OCI-LY7 (cell line): ENCODE measurements at places on chromosomes 3 and 15.

- DNase-seq, result no peak
Measured at GRCh38 chr3:21174461-21174860, 576.5 kb downstream of the ZNF385D start.

DNA sequence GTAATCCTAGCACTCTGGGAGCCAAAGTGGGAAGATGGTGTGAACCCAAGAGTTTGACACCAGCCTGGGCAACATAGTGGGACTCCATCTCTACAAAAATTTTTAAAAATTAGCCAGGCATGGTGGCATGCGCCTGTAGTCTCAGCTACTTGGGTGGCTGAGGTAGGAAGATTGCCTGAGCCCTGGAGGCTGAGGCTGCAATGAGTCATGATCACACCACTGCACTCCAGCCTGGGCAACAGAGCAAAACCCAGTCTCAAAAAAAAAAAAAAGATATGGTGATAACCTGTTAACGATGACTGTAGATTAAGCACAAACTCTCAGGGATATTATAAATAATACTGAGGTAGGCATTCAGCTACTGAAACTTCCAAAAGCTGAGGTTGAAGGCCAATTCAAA lies 107.5 kb downstream of the SLC49A4 start:
- DNase-seq, result no peak

DNA sequence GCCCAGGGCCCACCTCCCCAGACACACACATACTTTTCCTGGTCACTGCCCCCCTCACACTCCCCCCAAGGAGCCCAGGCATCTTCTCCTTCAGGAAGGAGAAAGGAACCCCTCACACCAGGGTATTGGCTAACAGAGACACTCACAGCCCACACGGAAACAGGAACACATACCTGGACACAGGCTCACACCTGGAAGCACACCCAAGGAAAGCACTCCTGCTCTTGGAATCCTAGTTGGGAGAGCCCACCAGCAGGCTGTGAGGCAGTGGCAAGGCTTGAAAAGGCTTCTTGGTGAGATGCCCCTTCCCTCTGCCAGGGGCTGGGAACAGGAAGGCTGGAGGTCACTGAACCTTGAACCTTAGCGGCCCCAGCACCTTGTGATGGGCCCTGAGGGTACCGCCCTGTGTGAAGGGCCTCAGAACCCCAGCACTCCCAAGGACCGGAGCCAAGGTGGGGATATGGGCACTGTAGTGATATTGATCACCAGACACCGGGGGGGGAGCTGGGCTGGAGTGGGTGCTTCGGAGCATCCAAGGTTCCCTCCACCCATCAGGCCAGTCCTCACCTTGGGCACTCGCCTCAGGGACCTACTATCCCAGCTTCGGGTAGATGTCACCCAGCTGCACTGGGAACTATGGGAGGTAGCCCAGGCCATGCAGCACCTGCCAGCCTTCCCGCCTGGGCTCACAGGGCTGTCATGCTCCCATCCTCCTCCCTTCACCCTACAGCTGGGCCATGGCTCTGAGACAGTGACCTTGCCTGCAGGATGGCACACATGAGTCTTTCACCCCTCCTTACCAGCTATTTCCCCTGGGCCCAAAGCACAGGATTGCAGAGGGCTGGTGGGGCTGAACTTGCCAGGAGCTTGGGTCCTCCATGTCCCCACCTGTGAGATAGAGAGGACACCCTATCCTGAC lies 16.4 kb downstream of the MYL3 start:
- no peak for DNase-seq

- DNase-seq, result no peak
Measured at GRCh38 chr3:116821371-116821770, 111.8 kb downstream of the TUSC7 start.

- no peak for DNase-seq
Measured at GRCh38 chr3:181292984-181293383, 303.4 kb upstream of the DNAJC19 start.

- DNase-seq, result peak; percentile 38
Measured at GRCh38 chr3:47664519-47664918, 85.9 kb upstream of the CSPG5 start.

DNA sequence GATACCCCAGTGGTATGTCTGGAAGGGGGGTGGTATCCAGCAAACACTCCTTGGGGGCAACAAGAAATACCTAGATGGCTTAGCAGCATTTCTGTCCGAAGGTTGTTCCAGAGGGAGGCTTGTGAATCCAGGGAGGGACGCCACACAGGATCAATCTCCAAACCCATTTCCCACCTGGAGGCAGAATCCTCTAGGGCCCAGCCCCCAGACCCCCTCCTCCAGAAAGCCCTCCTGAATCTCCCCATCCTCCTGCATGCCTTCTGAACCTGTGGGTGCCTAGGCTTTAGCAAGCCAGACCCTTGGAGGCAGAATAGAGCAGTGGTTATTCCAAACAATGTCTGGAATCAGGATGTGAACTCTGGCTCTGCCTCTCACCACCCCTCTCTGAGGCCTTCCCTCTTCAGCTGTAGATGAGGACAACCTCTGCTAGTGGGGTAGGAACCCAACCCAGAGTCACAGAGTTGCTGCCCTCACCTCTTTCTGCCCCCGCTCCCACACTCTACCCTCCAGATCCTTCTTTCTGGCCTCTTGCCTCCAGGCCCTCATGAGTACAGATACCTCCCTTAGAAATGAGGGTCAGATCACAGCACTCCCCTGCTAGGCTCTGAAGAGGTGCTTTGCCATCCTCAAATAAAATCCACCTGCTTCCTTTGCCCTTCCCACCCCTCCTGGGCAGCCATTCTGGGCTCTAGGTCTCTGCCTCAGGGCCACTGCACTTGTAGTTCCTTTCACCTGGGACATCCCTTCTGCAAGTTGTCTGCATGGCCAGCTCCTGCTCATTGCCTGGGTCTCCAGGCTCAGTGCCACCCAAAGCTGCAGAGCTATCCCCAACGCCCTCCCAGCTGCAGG lies 8.1 kb downstream of the CISH start:
- DNase-seq, result no peak

- no peak for DNase-seq
Measured at GRCh38 chr15:49645941-49646340, 25.1 kb downstream of the DTWD1 start.
